LoVo (cell line): ENCODE measurements at places on chromosomes 7 and 10.

- no peak for DNase-seq
These were observed 9.7 kb downstream of the CAMK1D start for GRCh38 chr10:12358863-12359564.

GRCh38 chr7:27189997-27190748 is 5.1 kb upstream of the HOXA11 start:
- no peak for DNase-seq

DNA sequence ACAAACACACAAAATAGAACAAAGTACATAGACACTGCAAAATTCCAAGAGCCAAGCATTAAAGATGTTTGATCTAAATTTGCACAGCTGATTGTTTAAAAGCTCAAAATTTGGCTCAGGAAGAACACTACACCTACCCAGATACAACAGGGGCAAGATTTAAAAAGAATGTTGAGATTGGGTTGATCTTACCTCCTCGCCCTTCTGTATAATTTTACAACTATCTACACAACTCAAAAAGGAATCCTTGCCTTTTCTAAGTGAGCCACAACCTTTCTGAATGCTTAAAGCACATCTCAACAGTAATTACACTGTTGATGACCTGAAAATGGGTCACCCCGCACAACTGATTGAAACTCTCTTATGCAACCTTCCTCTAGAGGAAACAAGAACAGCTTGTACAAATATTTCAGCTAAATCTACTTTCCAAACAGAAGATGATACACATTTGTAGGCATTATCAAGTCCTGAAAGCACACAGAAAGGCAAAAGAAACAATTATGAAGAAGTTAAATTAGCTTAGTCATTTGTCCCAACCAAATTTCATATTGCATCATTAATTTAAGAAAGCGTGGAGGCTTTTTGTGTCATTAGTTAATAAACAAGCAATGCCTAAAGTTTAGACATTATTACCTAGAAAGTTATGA is 75.5 kb downstream of the UBE2H start:
- DNase-seq, result no peak

DNA sequence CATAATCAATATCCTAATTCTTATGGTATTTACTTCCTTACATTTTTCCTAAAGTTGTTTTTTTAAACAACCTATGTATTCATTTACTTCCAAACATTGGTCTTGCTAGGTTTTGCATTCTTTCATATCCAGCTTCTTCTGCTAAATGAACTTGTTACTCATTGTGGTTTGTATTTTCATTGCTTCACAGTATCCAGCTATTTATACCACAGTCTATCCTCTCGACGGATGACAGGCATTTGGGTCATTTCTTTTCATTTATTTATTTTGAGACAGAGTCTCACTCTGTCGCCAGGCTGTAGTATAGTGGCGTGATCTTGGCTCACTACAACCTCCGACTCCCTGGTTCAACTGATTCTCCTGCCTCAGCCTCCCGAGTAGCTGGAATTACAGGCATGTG is 66.8 kb downstream of the CCDC6 start:
- DNase-seq, result no peak

GRCh38 chr10:53682458-53682857 is 909.9 kb upstream of the MBL2 start:
- no peak for DNase-seq

GRCh38 chr10:113415246-113415645 is 137.6 kb upstream of the HABP2 start:
- DNase-seq, result no peak
